ENCODE measurements at places on chromosomes 12 and 14.

- DNase-seq = no peak
Observed at GRCh38 chr12:32983968-32984367, 87.4 kb upstream of the PKP2 start.

GRCh38 chr14:37278636-37279538 is 81.2 kb downstream of the MIPOL1 start:
- DNase-seq = no peak

DNA sequence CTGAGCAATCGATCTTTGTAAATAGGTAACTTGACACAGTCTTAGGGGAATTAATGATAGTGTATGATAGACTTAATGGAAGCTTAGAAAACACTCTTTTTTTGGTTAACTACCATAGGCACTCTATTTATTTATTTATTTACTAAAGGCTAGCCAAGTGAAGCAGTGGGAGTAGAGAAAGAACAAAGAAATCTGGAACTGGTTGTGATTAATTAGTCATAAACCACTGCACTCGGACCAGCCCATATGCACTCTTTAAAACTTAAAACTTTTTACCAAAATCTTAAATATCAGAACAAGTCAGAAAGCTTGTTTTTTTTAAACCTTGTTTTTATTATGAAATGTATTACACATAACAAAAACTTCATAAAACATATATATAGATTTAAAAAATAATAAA is 49.5 kb upstream of the SRP54 start:
- DNase-seq = no peak

DNA sequence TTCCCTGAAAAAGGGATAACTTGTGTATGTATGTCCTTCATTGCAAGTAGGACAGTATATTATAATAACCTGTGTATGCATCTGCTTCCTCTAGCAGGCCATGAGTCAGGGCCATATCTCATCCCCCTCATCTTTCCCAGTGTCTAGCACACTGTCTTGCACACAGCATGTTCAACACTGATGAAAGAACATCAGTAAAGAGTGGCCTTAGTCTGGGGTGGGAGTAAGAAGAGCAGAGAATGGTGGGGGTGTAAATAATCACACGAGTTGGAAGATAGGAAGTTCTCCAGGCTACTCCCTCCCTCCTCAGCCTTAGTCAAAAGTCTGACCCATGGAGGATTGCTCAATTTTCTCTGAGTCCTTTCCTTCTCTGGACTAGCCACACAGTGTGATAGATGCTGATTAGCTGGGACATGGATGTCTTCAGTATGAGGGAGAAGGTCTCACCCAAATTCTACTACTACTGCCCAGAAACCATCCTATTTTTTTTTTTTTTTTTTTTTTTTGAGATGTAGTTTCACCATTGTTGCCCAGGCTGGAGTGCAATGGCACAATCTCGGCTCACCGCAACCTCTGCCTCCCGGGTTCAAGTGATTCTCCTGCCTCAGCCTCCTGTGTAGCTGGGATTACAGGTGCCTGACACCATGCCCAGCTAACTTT is 14.6 kb upstream of the SP1 start:
- DNase-seq = no peak

DNA sequence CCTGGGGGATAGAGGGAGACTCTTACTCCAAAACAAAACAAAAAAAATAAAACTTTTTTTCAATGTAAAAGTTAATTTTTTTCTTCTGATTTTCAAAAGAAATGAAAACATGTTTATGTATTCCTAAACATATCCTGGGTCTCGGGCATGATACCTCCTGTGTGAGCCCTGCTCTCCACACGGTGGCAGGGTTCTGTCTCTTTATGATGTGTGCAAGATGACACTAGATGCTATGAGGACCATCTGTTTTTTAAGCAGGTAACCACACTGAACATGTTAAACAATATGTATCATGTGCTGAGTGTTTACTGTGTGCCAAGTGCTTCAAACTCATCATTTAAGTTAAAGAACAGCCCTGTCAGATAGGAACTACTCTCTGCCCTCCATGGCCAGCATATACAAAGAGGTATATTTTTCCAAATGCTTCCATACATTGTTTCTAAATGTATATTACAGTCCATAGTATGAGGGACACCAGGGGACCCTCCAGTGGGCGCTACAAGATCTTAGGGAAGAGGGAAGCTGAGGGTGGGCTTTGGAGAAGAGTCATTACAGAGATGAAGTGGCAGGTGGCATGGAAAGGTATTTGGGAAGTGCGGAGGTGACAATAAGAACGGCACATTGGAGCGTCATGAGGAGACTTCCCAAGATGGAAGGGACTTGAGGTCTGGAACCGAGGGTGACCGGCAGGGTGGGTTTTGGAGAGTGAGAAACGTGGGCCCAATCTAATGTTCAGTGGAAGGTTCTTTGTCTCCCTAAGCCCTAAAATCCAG is 28.5 kb downstream of the FOS start:
- no peak for DNase-seq

GRCh38 chr12:26869908-26870459 is 37.0 kb upstream of the ITPR2 start:
- DNase-seq = no peak

DNA sequence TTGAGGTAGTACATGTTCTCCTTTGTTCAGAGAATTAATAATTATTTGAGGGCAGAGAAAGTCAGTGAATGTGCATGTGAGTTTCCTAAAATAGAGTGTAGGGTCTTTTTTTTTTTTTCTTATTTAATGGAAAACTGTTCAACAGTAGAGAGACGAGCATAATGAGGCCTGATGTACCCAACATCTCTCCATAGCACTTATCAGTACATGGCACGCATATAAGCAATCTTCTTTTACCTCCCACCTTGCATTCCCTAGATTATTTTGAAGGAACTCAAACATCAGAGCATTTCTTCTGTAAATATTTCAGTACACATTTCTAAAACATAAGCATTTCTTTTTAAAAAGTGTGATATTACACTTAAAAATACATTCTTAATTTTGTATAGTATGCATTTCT is 87.8 kb downstream of the KTN1 start:
- DNase-seq = no peak

Data from effector memory CD8-positive, alpha-beta T cell (primary cell).